ENCODE measurements at places on chromosomes 4 and X.
A peak's percentile ranks its signal among the peaks of the same experiment; 100 is the strongest.

GRCh38 chr4:119597377-119597776 is 31.2 kb downstream of the PDE5A start:
- DNase-seq: no peak

DNA sequence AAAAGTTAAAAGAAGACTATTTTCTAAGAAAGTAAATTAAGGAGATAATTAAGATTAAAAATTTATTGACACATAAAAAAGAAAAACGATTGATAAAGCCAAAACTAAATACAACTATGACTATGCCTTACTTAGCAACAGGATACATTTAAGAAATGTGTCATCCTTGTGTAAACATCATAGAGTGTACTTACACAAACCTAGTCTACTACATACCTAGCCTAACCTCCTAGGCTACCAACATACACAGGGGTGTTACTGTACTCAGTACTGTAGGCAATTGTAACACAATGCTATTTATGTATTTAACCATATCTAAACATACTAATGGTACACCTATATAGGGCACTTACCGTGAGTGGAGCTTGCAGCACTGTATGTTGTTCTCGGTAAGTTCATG is 108.3 kb downstream of the ANXA10 start:
- no peak for DNase-seq

- DNase-seq: no peak
These were observed 350 bp downstream of the H2BW1 start for GRCh38 chrX:104013158-104013557.

- no peak for DNase-seq
These were observed 66.3 kb downstream of the RBM47 start for GRCh38 chr4:40563401-40563800.

GRCh38 chr4:23991444-23991843 is 101.6 kb upstream of the PPARGC1A start:
- no peak for DNase-seq

DNA sequence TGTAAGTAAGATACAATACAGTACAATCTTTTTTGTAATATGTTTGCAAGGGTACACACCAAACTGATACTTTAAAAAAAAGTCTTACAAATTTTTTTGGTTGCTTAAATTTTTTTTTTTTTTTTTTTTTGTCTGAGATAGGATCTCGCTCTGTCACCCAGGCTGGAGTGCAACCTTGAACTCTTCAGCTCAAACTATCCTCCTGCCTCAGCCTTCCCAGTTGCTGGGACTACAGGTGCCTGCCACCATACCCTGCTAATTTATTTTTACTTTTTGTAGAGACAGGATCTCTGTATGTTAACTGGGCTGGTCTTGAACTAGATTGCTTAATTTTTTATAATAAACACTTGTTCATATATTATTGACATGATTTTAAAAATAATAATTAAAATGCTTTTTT is 41.1 kb upstream of the TAB3 start:
- no peak for DNase-seq

GRCh38 chr4:177185151-177185550 is 124.5 kb upstream of the NEIL3 start:
- DNase-seq: no peak

DNA sequence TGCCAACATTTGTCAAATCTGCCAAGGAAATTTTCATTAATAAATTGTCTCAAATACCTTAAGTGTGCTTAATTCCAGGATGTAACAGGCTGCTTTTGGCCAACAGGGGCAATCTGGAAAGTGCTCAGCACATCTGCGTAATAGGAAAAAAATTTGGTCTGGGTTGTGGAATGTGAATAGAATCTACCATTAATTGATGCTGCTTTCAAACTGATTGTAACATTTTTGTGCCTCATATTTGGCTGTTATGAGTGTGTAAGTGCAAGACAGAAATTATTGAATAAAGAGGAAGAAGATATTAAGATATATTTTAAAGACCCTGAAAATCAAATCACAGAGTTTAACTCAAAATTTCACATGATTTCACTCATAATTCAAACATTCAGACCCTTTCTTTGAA is 41.1 kb downstream of the REELD1 start:
- DNase-seq: no peak

- peak; percentile 48 for DNase-seq
These were observed 963 bp upstream of the USO1 start for GRCh38 chr4:75723163-75724065.

GRCh38 chrX:30851449-30851848 is 37.6 kb downstream of the TAB3 start:
- no peak for DNase-seq

GRCh38 chr4:114366368-114366767 is 232.2 kb upstream of the UGT8 start:
- DNase-seq: no peak

DNA sequence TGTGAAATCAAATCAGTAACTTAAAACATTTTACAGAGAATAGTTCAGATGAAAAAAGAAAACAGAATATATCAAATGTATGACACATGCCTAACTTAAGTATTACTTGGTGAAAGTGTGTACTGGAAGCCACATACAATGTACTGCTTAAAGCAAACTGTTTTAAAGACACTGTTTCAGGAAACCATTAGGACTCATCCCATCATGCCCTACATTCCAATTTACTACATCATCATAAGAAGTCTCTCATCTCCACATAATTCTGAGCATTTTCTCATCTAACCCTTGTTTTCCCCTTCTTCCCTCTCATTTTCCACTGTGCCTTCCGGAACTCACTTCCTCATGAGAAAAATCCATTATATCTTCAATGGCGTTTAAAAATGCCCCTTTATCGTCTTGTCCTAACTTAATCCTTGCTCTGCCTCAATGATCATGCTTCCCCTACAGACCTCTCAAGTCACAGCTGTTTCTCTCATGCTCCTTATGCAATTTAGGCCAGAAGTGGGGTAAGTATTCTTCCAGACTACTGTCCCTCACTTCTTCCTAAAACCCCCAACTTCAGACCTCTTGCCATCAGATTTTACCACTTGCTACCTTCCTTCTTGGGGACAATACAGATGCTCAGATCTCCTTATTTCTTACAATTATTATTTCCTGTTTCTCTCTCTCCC is 26.8 kb upstream of the FGF5 start:
- DNase-seq: no peak

DNA sequence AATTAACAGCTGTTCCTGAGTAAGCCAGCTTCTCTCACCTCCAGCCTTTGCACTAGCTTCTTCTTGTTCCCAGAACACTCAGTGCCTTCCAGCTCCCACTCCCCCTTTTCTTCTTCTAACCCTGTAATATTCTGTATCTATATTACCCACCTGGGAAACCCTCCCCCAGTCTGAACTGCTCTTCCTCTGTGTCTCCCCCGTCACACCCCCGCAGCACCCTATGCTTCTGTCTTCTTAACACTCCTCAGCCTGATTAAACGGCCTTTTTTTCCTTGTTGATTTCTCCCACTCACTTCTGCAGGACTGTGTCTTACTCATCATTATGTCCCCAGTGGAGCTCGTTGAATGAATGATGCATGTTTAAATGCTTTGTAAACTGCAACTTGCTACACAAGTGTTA is 9.0 kb upstream of the LONRF3 start:
- DNase-seq: no peak

GRCh38 chr4:147855571-147856009 is 123.7 kb downstream of the ARHGAP10 start:
- peak; percentile 30 for DNase-seq

- DNase-seq: no peak
These were observed 22.7 kb downstream of the NUDT6 start for GRCh38 chr4:122899682-122900081.

- DNase-seq: peak; percentile 31
These were observed 3.5 kb downstream of the GPR34 start for GRCh38 chrX:41692162-41692749.

DNA sequence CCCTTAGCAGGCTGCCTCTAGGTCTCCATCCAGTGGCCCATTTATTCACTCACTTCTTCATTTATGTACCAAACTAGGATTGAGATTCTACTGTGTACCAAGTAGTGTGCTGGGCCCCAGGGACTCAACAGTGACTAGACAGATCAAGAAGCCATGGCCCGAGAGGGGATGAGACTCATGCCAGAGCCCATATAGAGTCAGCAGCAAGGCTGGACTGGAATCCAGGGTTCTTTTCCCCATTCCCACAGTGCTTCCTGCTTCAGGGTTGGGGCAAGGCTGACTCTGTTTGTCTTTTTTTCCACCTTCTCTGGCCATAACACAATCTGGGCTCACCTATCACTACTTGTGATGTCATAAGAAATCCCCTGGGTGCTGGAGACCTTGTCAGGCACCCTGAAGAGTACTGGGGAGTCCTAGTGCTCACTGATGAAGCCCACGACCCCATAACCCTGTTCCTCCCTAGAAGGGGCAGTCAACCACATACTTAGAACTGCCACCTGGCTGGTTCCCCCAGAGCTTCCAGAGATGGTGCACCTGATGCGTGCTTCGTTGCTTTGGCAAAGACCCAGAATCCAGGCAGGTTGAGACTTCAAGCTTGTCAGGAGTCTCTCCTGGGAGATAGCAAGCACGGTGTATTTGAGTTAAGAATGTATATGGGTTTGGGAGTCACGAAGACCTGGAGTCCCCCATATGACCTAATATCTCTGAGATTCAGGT is 6.2 kb downstream of the RTL5 start:
- no peak for DNase-seq

- DNase-seq: no peak
These were observed at the start of gene BMP2K for GRCh38 chr4:78776079-78776728. TSS of gene BMP2K (plus strand) at chr4:78776350. CDS start at chr4:78776544, 194 bp downstream.

DNA sequence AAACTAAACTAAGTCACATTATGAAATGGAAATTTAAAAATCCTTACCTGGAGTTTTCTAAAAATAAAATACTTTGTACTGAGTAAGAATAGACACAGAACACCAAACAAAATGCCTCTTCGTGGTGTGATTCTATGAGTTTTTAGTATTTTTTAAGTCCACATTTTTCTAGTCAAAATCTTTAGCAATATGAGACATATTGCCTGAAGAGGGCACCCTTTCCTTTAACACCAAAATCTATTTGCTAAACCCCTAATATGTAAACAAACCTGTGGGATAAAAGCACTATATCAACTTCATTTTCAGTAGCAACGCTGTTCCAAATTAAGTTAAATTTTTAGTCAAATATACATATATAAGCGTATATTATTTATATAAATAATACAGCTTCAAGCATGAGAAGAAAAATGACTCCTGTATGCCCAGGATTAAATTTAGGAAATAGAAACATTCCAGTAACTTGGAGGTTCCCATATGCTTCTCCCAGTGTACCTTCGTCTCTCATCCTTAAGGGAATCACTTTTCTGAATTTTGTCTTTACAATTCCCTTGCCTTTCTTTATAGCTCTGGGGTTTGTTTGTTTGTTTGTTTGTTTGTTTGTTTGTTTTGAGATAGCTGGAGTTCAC is 23.0 kb upstream of the PGM2 start:
- peak; percentile 85 for DNase-seq

GRCh38 chr4:65617416-65617815 is 52.9 kb downstream of the EPHA5 start:
- DNase-seq: no peak

- no peak for DNase-seq
These were observed 57.4 kb downstream of the DCK start for GRCh38 chr4:71050809-71051208.

DNA sequence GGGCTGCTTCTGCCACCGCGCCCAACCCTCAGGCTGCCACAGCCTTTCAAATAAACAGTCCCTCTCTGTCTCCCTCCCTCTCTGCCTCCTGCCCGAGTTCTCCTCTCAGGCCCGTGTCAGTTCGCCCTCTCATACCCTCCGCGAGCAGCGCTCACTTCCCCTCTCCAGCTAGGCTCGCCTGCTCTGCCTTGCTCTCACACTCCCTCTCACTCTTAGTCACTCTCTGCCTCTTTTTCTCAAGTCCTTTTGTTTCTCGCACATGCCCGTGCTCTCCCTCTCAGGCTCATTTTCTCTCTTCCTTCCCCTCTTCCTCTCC is 3.2 kb downstream of the EFNB1 start:
- DNase-seq: peak; percentile 78

DNA sequence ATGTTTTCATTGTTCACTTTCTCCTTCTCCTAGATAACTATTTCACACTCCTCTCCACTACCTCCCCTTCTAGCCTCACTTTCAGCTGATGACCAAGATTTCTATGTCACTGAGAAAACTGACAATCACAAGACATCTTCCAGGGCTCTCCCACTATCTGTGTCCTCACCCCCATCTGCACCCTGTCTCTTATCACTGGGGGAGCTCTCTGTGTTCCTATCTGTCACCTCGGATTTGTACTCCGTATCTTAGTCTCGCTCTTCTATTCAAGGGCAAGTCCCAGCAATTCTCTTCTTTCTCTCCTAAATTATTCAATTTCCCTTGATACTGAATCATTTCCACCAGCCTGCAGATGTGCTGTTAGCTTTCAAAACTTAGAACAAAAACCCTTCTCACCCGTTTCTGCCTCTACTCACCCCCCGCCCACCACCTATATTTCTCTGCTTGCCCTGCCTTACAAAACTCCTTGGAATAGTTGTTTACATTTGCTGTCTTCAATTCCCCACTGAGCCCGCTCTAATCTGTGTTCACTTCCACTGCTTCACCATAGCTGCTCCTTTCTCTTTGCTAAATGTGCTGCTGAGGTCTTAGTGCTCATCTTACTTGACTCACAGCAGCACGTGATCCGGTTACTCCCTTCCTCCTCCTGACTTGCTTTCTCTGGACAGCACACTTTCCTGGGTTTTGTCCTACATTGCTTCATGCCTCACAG is 293.2 kb downstream of the UNC5C start:
- no peak for DNase-seq

DNA sequence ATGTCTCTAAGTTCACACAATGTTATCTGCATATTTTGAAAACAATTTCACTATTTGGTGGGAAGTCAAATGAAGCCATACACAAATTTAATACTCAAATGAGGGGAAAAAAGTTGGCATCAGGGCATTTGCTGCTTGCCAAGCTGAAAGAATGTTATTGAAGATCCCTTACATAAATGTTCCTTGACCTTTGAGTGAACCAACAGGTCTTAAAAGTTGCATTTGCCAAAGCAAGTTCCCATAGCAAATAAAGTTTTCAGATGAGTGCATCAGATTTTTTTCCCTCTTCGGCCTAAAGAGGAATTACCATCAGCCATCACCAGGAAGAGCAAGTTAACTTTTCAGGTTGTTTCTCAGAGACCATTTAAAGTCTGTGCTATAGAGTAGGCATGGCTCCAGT is 115.9 kb downstream of the COX18 start:
- no peak for DNase-seq

DNA sequence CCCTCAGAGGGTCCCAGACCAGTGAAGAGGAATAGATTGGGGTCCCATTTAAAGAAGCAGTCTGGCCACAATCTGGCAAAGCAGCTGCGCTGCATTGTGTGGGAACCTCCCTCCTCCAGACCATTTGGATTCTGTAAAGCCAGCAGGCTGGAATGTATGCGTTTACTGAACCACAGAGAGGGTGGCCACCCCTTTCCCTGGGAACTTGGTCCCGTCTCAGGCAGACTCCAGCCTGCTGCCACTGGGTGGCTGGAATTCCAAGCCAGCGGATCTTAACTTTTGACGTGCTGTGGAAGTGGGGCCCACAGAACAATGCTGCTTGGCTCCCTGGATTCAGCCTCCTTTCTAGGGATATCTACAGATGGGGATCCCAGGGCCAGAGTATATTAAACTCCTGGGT is 307.2 kb downstream of the DACH2 start:
- DNase-seq: no peak

GRCh38 chr4:123783151-123783790 is 386.7 kb downstream of the SPRY1 start:
- DNase-seq: no peak

All from common myeloid progenitor, CD34-positive (primary cell).